ENCODE measurements at places on chromosomes 5 and 9. TPM values are rescaled to one million over a fixed set of nuclear protein-coding genes. Genes with fewer than 3 reads are reported as not detected.

Gene CD180
- not detected for total RNA-seq

DNA sequence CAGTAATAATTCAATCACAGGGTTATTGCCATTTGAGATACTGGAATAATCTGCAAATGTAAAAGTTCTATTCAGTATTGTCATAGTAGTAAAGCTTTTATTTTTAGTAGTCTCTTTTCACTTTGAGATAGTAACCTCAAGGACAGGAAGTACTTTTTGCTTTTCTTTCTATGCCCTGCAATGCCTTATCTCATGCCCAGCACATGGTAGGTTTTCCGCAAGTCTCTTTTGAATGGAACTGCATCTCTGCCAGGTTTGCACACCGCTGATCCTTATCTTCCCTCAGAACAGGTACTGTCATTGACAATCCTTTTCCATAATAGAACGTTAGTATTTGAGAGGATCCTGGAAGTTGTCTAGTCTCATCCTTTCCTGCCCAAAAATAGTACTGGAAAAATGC is 91.8 kb upstream of the IFNK start:
- no peak for DNase-seq
- no peak overlapping the region for H3K4me3 ChIP-seq
- H3K36me3 ChIP-seq = no peaks in the 10 kb centered on the region
- H3K27ac ChIP-seq = no peak overlapping the region
- peaks cover 2% of the 10 kb centered on the region for H3K4me1 ChIP-seq

DNA sequence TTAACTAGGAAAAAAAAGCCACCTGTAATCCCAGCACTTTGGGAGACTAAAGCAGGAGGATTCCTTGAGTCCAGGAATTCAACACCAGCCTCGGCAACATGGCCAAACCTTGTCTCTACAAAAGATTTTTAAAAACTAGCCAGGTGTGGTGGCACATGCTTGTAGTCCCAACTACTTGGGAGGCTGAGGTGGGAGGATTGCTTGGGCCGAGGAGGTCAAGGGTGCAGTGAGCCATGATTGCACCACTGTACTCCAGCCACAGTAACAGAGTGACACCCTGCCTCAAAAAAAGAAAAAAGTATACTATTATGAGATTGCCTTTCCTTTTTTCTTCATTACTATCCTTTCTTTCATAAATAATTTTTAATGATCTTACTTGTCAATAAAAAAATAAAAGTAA is 45.8 kb downstream of the CPEB4 start:
- no peak overlapping the region for H3K27ac ChIP-seq
- no peak overlapping the region for H3K4me3 ChIP-seq
- no peaks in the 10 kb centered on the region for H3K36me3 ChIP-seq
- DNase-seq = no peak

DNA sequence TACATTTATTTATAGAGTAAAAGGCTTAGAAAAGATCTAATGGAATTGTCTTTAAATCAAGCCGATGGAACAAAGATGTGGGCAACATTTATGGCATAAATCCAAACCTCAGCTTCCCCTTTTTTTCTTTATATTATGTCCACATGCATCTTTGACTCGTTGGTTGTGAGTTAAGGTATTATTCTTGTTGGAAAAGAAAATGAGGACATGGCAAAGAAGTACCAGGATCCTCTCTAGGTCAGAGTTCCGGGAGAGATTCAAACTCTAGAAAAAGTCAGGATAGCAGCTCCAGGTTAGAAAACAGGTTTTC is 508 bp upstream of the NME5 start:
- H3K27ac ChIP-seq = no peak overlapping the region
- H3K4me1 ChIP-seq = no peaks in the 10 kb centered on the region
- H3K36me3 ChIP-seq = no peaks in the 10 kb centered on the region

DNA sequence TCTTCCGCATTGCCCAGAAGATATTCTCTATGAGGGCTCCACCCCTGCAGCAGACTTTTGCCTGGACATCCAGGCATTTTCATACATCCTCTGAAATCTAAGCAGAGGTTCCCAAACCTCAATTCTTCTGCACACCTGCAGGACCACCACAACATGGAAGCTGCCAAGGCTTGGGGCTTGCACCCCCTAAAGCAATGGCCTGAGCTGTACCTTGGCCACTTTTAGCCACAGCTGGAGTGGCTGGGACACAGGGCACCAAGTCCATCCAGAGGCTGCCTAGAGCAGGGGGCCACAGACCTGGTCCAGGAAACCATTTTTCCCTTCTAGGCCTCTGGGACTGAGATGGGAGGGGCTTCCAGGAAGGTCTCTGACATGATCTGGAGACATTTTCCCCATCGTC is 60.7 kb downstream of the ADAMTSL1 start:
- no peak overlapping the region for H3K27ac ChIP-seq
- DNase-seq = no peak
- no peak overlapping the region for H3K4me3 ChIP-seq
- H3K27me3 ChIP-seq = no peaks in the 10 kb centered on the region

Data from endodermal cell (in vitro differentiated cells).